ENCODE measurements at places on chromosomes 5 and 9. TPM values are rescaled to one million over a fixed set of nuclear protein-coding genes. Genes with fewer than 3 reads are reported as not detected.

DNA sequence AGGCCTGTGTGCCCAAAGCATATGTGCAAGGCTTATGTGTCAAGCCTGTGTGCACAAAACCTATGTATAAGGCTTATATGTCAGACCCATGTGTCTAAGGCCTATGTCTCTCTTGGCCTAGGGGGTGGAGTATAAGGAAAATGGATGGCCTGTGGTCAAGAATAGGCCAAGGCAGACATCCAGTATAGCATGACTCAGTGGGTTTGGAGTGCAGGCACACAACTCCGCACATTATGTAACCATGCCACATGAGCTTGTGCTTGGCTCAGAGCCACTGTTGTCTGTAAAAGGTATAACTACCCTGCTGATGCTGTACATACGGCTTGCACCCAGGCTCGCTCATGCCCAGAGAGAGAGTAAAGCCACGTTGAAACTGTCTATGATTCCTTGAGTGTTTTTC is 626.4 kb upstream of the NUDT12 start:
- no peak for DNase-seq

The C5orf46 gene
- total RNA-seq, result not detected

The DMAC1 gene
- total RNA-seq, result 92.5 TPM

DNA sequence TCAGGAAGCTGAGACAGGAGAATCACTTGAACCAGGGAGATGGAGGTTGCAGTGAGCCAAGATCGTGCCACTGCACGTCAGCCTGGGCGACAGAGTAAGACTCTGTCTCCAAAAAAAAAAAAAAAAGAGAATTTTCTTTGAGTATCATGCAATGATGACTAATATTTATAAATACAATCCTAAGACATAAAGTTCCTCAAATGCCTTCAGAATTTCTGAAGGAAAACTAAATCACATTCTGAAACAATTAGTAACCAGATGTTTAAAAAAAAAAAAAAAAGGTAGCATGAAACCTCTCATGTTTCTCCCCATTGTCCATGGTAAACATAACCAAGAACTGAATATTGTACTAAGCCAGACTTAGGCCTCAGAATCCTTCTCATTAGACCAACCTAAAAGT is 23.1 kb downstream of the MLLT3 start:
- no peak for DNase-seq

DNA sequence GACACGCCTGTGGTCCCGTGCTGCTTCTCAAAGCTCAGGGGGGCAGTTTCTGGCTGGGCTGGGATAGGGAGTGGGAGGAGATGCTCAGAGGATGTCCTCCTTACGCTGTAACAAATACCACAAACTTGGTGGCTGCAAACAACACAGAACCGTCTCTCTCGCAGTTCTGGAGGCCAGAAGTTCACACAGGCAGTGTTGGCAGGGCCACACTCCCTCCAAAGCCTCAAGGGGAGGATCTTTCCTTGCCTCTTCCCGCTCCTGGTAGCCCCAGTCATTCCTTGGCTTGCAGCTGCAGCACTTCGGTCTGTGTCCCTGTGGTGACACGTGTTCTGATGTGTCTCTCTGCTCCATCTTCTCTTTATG is 10.4 kb upstream of the ORM1 start:
- no peak for DNase-seq

The TIFAB gene
- not detected for total RNA-seq

DNA sequence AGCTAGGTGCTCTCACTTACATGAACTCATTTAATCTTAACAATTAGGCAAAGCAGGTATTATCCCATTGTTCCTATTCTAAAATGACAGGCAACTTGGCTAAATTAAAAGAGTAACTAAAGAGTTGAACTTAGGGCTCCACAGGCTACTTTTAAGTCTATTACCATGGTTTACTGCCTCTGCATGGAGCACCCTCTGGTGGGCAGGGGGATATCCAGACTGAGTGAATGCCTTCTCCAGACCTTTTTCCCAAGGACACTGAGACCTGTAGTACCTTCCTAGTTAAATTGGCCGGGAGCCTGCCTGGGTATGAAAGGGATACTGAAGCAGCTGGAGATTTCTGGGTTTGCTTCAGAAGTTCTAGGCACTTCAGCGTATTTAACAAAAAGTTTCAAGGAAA is 238.1 kb downstream of the ELAVL2 start:
- peak; percentile 53 for DNase-seq

DNA sequence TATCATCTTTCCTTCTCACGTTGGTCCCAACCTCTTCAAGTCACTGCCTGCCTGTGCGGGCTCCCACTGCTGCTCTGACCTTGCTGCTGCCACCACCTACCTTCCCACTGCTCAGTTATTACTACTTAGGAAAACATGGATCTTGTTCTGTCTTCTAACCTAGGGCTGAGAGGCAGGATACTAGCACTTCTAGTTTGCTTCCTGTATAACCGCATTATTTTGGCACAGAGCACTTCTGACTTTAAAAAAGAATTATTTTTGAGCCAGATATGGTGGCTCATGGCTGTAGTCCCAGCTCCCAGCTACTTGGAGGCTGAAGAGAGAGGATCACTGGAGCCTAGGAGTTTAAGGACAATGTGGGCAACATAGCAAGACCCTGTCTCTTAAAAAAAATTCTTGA is 135.4 kb upstream of the GNA14 start:
- no peak for DNase-seq

- DNase-seq, result no peak
These were observed 323.4 kb downstream of the CHSY3 start for GRCh38 chr5:130227699-130228098.

- DNase-seq, result no peak
These were observed 254.6 kb downstream of the EDIL3 start for GRCh38 chr5:84130006-84130580.

The ACOT12 gene
- total RNA-seq, result 0.33 TPM

GRCh38 chr5:109408991-109409843 is 557 bp downstream of the PJA2 start:
- no peak for DNase-seq

GRCh38 chr5:149859746-149860145 is 84.8 kb downstream of the PDE6A start:
- DNase-seq, result no peak

The MAP1B gene
- total RNA-seq, result 120 TPM

GRCh38 chr5:79255786-79256557 is 20.0 kb downstream of the JMY start:
- DNase-seq, result peak; percentile 63

The C9orf40 gene
- 11.2 TPM for total RNA-seq

- peak; percentile 70 for DNase-seq
These were observed 1.2 kb upstream of the GCNT4 start for GRCh38 chr5:75053304-75054133.

DNA sequence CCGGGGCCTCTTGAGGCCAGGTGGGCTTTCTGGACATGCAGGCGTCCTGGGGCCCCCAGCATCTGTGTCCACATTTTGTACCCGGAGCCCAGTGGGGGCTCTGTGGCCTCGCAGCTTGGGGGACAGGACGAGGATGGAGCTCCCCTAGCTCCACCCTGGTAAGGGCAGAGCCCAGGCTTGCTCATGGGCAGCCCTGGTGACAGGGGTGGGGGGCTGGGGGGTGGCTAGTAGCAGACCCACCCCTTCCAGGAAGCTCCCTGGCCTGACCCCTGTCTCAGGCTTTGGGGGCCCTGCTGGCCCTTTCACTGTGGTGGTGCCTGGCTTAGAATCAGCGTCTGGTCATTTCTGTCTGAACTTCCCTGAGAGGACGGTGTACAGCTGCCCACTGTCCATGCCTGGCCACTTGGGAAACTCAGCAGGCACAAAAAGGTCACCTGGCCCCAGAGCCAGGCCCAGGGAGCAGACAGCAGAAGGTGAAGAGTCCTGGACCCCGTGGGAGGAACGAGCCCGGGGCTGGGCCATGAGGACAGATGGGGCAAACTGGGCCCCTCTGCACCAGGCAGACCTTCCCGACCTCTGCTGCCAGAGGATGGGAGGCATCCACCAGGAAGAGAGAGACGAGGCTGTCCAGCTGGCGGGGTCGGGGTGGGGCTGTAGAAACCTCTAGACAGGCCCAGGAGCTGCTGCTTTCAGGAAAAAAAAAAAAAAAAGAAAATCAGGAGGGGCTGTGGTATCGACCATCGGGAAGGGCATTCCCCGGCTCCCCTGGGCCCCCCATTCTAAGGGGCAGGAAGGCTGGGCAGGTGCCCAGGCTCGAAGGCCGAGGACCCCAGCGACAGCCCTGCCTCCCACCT is 52.8 kb downstream of the EXD3 start:
- DNase-seq, result peak; percentile 41

DNA sequence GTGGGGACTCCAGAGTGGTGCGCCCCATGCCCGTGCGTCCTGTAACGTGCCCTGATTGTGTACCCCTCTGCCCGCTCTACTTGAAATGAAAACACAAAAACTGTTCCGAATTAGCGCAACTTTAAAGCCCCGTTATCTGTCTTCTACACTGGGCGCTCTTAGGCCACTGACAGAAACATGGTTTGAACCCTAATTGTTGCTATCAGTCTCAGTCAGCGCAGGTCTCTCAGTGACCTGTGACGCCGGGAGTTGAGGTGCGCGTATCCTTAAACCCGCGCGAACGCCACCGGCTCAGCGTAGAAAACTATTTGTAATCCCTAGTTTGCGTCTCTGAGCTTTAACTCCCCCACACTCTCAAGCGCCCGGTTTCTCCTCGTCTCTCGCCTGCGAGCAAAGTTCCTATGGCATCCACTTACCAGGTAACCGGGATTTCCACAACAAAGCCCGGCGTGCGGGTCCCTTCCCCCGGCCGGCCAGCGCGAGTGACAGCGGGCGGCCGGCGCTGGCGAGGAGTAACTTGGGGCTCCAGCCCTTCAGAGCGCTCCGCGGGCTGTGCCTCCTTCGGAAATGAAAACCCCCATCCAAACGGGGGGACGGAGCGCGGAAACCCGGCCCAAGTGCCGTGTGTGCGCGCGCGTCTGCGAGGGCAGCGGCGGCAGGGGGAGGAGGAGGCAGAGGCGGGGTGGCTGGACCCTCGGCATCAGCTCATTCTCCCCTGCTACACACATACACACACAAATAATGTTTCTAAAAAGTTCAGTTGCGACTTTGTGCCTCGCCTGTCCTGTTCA is 668 bp downstream of the GLIS3 start:
- no peak for DNase-seq

- no peak for DNase-seq
These were observed 17.6 kb upstream of the HRH2 start for GRCh38 chr5:175640106-175640775.

The CMYA5 gene
- 0.65 TPM for total RNA-seq

GRCh38 chr5:23352446-23352845 is 155.0 kb upstream of the PRDM9 start:
- peak; percentile 48 for DNase-seq

The LCN15 gene
- total RNA-seq, result 0.61 TPM

DNA sequence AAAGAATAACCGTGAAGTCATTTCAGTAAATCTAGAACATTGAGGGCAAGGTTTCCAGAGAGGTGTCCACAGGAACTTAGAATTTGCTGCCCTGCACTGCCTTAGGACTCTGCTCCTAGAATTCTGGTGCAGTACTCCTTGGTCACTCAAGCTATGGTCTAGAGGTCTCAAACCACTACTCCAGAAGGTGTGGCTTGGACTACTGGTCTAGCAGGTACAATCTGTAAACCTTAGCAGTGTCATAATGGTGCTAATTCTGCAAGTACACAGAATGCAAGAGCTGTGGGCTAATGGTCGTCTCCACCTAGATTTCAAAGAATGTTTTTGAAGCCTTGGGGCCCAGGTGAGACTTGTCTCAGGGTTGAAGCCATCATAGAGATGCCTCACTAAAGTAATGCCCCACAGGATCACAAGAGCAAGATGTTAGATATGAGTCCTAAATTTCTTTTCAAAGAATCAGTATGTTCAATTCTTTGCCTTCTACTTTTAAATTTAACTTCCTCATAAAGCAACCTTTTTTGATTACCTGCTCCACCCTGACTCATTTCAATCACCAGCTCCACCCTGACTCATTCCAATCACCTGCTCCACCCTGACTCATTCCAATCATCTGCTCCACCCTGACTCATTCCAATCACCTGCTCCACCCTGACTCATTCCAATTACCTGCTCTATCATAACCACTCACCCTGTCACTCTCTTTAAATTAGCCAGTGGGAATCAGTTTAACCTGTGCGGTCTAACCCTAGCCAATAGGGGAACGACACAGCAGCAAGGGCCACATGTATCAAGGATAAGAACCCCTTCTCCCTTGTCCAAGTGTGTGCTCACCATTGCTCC is 1111.8 kb upstream of the ACO1 start:
- DNase-seq, result no peak

DNA sequence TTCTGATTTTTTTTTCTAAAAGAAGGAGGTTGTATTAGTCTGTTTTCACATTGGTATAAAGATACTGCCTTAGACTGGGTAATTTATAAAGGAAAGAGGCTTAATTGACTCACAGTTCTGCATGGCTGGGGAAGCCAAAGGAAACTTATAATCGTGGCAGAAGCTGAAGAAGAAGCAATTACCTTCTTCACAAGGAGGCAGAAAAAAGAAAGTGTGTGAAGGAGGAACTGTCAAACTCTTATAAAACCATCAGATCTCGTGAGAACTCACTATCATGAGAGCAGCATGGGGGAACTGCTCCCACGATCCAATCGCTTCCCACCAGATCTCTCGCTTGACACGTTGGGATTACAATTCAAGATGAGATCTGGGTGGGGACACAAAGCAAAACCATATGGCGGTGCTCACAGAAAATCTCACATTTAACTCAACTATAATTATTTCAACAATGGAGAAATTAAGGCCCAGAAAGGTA is 27.1 kb downstream of the DPYSL3 start:
- no peak for DNase-seq

GRCh38 chr9:89448381-89448780 is 49.5 kb downstream of the SEMA4D start:
- no peak for DNase-seq

DNA sequence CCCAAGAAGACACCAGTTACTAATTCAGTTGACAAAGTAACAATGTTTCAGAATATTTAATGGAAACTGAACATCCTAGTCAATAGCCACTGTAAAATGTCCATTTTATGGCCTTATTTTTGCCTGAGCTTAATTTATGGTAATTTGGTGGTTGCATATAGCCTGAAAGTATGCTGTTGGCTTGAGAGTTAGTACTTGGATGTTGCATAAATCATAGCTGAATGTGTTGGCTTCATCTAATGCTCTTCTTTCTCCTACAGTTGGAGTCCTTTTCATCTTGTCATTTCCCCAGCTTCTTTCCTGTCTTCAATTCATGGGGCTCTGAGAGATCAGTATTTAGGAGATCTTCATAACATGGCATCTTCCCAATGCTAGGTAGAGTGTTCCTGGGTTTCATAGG is 164.6 kb downstream of the MAT2B start:
- no peak for DNase-seq

The MARCHF3 gene
- total RNA-seq, result 12.0 TPM

DNA sequence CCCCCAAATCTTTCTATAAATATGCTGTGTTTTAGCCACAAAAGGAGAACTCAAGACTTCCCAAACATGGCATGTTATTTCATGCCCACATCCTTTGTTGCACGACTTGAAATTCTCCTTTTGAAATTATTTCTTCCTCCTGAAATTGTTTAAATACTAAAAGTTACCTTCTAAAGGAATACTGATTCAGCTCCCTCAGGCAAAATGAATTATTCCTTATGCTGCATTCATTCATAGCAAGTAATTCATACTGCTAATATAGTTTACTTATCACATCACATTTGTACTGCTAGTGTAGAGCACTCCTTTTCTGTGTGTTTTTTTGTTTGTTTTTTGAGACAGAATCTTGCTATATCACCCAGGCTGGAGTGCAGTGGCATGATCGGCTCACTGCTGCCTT is 45.7 kb downstream of the BHMT start:
- DNase-seq, result no peak

GRCh38 chr9:35831040-35831439 is 2.0 kb downstream of the TMEM8B start:
- DNase-seq, result no peak

GRCh38 chr5:109196087-109196822 is 213.5 kb downstream of the PJA2 start:
- DNase-seq, result no peak

GRCh38 chr5:73793911-73794310 is 167.9 kb downstream of the ARHGEF28 start:
- DNase-seq, result no peak

All from H1 (cell line).